ENCODE measurements at places on chromosomes 12 and 14.

DNA sequence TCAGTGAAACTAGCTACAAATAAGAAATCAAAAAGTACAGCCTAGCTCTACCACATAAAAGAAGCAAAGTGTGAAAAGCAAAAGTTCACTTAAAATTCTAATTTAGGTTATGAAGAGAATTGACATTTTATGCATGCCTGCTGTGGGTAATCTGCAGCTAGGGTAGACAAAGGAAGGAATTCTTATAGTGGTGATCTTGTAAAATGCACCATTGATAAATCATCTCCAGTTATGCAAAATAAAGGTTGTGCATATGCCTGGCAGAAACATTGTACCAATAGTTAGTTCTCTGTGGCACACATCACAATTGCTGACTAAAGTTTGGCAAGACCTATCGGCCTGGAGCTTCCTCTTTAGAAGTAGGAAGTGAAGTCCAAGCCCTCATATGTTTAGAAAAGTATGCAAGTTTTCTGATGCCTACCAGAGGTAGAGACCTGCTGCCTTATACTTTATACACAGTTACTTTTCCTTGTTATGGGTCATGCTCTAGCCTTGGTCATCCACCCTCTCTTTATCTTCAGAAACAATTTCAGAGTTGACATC, 78.3 kb downstream of the TSHR start:
- no peak for DNase-seq

- DNase-seq, result no peak
Measured at GRCh38 chr12:131115766-131116467, 162.2 kb downstream of the ADGRD1 start.

DNA sequence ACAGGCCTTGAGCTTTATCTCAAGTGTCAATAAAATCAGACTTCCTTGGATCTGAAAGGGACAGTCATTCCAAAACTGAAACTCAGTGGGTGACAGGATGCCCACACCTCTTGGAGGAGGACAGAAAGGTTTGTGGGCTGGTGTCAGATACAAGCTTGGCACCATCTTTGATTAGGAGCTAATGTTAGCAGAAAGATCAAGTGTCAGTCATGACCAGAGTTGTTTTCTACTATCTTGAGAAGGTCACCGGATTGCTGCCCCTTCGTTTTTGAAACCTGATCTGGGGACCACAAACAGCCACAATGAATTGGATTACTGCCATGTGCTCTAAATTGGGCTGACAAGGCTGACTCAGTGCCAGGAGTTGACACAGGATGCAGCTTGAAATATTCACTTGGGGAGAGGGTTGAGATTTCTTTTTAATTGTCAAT, 88.3 kb downstream of the OTOGL start:
- DNase-seq, result no peak

- DNase-seq, result no peak
Measured at GRCh38 chr12:49976557-49976956, 3.8 kb downstream of the AQP6 start.

- no peak for DNase-seq
Measured at GRCh38 chr14:66038618-66039017, 447.6 kb upstream of the CCDC196 start.

DNA sequence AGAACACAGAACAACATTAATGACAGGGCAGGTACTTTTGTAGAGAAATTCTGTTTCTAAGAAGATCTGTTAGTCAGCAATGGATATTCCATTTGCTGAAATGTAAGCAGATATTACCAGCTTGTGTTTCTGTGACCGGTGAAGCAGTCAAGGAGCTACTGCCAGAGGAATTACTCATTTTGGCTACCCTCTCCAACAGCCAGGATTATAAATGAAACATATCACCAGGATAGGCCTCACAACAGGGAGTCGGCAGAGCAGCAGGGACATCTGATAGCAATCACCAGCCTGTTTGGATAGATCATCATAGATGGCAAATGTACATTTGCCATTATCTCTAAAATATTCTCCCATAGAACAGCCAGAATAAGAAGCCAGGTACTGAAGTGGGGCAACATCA, 440.7 kb downstream of the KCNH5 start:
- DNase-seq, result no peak

- no peak for DNase-seq
Measured at GRCh38 chr12:65765436-65765813, 58.9 kb upstream of the HMGA2 start.

GRCh38 chr12:64252681-64253080, 30.6 kb upstream of the KICS2 start:
- DNase-seq, result no peak

GRCh38 chr12:3662521-3662921, 90.4 kb downstream of the CRACR2A start:
- DNase-seq, result no peak

DNA sequence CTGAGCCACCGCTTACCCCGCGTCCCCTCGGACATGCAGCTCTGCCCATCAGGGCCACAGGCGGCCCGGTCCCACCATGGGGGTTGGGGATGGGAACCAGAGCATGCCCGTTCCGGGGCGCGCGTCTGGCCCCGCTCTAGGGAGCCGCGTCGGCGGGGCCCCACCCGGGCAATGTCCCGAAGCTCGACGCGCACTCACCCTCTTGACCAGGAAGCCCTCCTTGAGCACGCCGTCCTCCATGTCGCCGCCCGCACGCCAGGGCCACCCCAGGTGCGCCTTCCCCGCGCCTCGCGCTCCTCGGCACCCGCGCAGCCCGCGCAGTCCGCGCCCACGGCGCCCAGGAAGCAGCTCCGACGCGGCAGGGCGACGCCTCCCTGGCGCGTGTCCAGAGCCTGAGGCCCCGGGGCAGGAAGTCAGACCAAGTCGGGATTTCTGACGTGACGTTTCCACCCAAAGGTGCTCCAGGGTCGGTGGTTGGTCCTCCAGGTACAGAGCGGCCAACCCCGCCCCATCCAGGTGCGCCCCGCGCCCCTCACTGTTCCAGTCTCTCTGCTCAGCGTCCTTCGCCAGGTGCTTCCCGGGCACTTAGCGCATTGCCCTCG, at the start of gene PLEK2:
TSS of gene PLEK2 (minus strand) at position 346 of the 602 bp plus-strand sequence. CDS start at position 240, 106 bp downstream.
- peak; percentile 41 for DNase-seq

- DNase-seq, result no peak
Measured at GRCh38 chr12:48000878-48001504, 3.3 kb downstream of the COL2A1 start.

- no peak for DNase-seq
Measured at GRCh38 chr12:1500095-1500801, 94.1 kb downstream of the FBXL14 start.

- no peak for DNase-seq
Measured at GRCh38 chr12:50174971-50175715, 8.0 kb upstream of the CERS5 start.

GRCh38 chr12:65430006-65430405, 151.5 kb downstream of the MSRB3 start:
- no peak for DNase-seq

DNA sequence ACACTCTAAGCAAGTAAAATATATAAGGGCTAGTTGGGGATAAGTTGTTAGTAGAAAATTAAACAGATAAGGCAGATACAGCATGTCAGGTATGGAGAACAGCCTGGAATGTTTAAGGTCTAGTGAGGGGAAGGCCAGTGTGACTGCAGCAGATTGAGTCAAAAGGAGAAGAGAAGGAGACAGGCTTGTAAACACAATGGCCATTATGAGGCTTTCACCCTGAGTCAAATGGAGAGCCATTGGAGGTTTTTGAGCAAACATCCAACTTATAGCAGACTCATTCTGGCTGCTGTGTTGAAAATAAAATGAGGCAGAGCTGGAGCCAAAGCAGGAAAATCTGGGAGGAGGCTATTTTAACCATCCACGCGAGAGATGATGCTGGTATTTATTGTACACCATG, 142.0 kb downstream of the DUSP6 start:
- no peak for DNase-seq

DNA sequence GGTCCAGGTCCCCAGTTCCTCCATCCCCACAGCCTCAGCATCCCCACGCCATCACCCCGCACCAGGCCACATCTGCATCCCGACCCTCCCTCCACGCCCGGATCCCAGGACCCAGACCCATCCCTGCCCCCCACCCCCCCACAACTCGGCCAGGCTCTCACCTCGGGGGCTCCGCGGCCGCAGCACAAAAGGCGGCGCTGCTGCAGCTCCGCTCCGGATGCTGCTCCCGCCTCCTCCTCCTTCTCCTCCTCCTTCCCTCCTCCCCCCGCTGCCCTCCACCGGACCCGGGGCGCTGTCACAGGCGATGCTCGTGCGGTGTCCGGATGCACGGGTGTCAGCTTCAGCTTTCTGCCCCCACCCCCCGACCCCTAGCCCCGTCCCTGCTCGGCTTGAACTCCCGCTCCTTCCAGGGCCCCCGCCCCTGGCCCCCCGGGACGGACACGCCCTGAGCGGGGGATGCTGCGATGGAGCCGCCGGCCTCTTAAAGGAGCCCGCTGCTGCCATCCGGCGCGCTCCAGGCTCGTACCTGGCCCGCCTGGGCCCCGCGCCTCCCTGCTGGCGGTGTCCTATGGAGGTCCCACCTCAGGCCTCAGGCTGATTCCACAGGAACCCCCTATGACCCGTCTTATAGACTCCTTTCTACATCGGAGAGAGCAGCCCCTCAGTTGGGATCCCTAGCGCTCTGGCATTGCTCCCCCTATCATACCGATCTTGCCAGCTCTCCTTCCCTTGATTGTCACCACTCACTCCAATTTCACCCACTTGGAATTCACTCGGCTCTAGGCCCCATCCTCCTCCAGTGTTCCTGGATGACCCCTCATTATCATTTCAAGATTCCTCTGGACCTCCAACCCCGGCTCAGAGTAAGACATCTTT, at the start of gene MAP3K12:
TSS of gene MAP3K12 (minus strand) at position 193 of the 876 bp plus-strand sequence. CDS start 12,067 bp downstream, outside the sequence.
- peak; percentile 39 for DNase-seq

- DNase-seq, result no peak
Measured at GRCh38 chr14:44170101-44170500, 337.0 kb downstream of the FSCB start.

- DNase-seq, result no peak
Measured at GRCh38 chr14:36479344-36479743, 40.7 kb downstream of the NKX2-1 start.

DNA sequence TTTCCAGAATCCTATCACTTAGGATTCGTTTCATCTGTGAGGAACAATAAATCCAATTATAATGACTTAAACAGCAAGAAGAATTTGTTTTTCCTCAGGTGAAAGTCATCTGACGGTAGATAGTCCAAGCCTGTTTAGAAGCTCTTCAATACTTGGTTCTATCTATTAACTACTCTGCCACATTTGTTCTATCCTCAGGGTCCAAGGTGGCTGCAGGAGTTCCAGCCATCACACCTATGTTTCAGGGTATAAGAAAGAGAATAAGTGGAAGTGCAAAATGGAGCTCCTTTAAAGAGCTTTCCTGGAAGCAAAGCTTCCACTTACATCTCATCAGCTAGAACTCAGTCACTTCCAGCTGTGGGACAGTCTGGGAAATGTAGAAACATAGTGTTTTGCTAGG, 72.1 kb upstream of the CCDC60 start:
- DNase-seq, result no peak

GRCh38 chr12:111573476-111573875, 25.6 kb downstream of the ATXN2 start:
- DNase-seq, result no peak

GRCh38 chr12:50960130-50960529, 7.8 kb downstream of the HIGD1C start:
- no peak for DNase-seq

GRCh38 chr12:3233797-3234196, 156.6 kb downstream of the TSPAN9 start:
- no peak for DNase-seq

DNA sequence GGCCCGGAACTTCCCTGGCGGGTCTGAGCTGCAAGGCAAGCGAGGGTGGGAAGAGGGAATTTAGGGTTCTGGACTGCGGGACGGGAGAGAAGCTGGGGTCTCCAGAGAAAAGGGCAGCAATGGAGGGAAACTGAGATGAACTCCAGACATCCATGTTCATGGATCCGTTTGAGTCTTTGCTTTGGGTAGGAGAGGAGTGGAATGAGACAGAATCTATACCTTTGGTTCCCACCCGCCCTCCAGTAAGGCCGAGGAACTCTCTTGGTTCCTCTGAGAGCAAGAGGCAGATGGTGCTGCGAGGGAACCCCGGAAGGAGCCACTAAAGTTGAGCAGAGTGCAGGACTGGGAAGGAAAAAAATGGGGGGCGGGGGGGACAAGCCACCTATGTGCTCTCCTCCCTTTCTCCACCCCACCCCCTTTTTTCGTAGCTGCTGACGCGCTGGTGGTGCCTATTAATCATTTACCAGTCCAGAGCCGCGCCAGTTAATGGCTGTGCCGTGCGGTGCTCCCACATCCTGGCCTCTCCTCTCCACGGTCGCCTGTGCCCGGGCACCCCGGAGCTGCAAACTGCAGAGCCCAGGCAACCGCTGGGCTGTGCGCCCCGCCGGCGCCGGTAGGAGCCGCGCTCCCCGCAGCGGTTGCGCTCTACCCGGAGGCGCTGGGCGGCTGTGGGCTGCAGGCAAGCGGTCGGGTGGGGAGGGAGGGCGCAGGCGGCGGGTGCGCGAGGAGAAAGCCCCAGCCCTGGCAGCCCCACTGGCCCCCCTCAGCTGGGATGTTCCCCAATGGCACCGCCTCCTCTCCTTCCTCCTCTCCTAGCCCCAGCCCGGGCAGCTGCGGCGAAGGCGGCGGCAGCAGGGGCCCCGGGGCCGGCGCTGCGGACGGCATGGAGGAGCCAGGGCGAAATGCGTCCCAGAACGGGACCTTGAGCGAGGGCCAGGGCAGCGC, 1.2 kb downstream of the SSTR1 start:
- no peak for DNase-seq

DNA sequence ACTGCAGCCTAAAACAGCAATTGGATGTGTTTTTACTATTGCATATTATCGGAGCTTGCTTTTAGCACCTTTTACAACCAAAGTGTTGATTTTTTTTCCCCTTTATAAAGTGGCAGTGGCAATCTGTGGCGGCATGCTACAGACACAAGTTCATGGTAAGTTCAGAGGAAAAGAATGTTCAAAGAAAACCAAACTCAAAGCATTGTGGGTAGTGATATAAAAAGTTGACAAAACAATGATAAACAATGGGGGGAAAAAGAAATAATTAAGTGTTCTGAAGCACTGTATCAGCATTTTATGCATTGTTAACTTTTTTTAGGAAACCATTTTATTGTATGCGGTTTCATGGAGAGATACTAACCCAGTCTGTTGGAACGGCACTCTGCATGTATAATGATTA, 492.0 kb upstream of the SOX5 start:
- no peak for DNase-seq

DNA sequence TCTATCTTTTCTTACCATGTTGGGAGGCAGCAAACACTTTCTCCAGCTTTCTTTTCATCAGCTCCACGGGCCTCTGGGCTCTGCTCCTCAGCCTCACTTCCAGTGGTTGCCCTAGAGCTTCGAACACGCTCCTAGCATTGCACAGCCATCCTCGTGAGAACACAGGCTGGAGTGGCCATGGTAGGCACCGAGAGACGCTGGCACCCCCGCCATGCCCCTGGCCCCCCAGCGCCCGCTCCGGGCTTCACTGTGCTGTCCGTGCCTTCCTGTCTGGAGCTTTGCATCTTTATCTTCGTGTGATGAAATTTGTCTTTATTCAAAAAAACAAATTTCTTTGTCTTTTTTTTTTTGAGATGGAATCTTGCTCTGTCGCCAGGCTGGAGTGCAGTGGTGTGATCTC, 352.2 kb downstream of the TMEM121 start:
- peak; percentile 1 for DNase-seq

DNA sequence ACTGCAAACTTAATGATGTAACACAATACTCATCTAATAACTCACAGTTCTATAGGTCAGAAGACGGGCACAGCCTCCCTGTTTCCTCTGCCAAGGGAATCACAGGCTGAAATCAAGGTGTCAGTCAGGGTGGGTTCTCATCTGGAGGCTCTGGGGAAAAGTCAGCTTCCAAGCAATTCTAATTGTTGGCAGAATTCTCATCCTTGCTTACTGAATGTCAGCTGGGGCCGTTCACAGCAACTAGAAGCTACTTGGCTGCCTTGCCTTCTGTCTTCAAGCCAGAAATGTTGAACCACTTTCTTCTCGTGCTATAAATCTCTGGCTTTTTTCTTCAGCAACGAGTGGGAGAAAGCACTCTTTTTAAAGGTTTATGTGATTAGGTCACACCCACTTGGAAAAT, 80.1 kb upstream of the PDZRN4 start:
- no peak for DNase-seq

All from activated T-cell treated with anti-CD3 and anti-CD28 coated beads, Interleukin-2, amount 50 U/mL, for 4 hours (primary cell).